ENCODE measurements at places on chromosomes 6 and 20.

DNA sequence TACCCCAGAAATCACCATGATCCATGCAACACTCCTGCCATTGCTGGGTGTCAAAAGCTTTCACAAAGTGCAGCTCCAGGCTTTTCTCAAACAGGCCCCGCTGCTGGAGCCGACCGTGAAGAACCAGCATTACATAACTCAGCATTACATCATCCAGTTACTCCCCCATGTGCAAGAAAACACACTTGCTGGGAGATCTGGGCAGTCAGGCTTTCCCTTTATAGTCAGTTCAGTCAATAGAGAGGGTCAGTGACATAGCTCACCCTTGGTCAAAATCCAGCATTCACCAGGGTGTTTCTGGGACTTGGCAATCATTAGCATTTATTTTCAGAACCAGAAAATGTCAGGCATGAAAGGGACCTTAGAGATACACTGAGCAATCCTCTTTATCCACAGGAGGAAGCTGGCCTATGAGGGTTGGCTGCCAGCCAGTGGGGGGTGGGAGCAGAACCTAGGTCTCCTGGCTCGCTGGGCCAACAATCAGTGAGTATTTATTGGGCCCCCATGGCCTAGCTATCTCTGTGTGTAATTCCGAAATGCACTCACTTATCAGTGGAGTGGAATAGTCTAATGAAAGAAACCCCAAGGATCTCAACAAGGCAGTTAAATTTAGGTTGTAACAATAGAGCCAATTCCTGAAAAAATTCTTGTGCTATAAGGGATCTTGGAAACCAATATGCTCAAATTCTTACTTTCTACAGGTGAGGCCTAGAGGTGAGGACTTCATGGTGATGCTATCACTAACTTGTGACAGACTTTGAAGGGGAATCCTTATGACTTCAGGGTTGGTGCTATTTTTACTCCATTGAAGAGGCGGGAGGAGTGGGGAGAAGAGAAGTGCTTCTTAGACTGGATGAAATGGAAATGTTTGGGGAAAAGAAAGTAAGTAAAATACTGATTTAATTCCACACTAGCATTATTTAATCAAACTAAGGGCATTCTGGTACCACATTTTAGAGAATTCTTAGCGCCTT lies 54.6 kb downstream of the LYRM4 start:
- DNase-seq: no peak

GRCh38 chr6:157962601-157963302 lies 18.9 kb upstream of the SYNJ2 start:
- no peak for DNase-seq

GRCh38 chr20:60486315-60486714 lies 528.1 kb downstream of the CDH26 start:
- no peak for DNase-seq

GRCh38 chr6:96849615-96850014 lies 12.3 kb upstream of the GPR63 start:
- DNase-seq: no peak

- DNase-seq: peak; percentile 4
Observed at GRCh38 chr6:17086469-17086868, 15.4 kb upstream of the STMND1 start.

DNA sequence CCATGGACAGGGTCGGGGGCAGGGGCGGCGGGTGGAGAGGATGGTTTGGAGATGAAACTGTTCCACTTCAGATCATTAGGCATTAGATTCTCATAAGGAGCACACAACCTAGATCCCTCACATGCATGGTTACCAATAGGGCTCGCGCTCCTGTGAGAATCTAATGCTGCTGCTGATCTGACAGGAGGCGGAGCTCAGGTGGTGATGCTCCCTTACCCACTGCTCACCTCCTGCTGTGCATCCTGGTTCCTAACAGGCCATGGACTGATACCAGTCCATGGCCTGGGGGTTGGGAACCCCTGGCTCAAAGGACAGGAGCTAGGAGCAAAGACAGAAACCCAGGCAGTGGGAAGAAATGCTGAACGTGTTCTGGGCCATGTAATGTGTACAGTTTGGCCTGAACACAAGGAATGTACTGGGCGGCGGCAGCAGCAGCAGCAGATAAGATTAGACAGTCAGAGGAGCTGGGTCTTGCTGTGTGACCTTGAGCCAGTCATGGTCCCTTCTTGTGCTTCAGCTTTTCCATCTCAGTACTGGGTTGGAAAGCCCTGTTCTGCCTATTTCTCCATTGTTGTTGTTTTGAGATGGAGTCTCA lies 4.7 kb upstream of the SPAG4 start:
- DNase-seq: no peak

DNA sequence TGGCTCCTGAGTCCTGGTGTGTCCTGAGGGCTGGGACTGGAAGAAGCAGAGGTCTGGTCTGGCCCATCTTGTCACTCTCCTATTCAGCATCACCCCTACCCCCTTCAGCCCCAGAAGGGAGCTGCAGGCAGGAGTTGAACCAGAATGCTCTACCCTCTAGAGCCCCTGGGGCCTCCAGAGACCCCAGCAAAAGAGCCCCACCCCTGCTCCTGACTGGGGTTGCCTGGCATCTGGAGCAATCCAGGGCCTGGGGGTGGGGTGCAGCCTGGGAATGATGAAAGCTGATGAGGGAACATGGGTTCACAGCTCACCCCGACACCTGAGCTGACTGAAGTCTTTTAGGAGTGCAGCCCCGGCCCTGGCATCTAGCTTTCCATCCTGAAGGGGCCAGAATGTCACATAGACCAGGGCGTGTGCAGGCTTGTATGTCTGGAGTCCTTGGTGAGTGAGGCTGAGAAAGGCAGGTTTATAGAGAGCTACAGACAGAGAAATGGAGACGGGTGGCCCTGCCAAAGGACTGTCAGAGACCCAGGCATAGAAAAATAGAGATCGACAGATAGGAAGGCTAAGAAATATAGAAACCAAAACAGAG lies 12.2 kb downstream of the FGD2 start:
- no peak for DNase-seq

- DNase-seq: no peak
Observed at GRCh38 chr6:105501826-105502344, 99.0 kb upstream of the PREP start.

DNA sequence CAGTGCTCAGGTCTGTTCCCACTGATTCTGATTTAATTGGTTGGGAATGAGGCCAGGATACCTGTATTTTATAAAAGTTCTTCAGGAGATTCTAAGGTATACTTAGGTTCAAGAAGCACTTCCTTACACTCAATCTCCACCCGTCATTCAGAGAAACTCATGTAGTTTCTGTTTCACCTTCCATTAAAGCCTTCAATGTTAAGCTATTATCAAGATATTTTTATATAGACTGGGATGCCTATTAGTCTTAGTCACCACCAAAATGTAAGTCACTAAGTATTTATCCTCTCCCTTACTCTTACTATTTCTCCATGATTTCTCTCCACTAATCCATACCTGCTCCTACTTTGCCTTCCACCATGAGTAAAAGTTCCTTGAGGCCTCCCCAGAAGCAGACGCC lies 38.1 kb upstream of the GCLC start:
- no peak for DNase-seq

GRCh38 chr6:53284901-53285300 lies 63.8 kb downstream of the ELOVL5 start:
- no peak for DNase-seq

GRCh38 chr6:54695815-54696214 lies 150.8 kb upstream of the FAM83B start:
- DNase-seq: no peak

DNA sequence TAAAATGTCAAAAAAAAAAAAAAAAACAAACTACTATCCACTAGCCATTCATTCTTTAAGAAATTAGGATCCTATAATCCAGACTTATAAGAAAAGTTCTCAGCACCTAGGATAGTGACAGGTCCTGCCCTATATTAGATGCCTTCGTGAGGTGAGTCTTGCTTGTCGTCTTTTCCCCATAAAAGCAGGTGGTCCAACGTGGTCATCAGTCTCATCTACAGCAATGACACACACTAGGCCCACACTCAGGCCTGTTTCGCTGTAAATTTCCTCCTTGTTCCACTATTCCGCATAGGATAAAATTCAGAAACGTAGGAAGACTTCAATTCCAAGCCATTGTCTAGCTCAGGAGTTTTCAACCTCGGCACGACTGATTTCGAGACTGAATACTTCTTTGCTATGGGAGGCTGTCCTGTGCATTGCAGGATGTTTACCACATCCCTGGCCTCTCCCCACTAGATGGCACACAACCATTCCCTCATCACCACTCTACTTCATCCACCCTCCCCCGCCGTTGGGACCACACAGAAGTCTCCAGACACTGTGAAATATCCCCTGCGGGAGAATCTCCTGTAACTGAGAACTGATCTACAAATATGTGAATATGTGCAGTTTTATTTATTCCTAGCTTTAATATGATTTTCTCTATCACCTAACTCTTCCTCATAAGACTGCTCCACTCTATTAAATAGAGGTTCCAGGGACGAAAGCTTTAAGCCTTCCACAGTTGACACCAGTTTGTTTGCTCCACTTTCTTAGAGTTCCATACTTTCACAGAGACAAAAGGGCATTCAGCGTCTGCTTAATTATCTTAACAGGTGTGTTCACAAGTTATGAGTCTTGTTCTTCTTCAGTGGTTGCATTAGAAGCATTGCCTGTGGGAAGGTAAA lies 346.3 kb downstream of the BMP2 start:
- DNase-seq: no peak

- no peak for DNase-seq
Observed at GRCh38 chr6:45535933-45536332, 158.2 kb upstream of the SUPT3H start.

GRCh38 chr6:147453361-147453760 lies 55.1 kb upstream of the SAMD5 start:
- DNase-seq: no peak
